HFFc6 (cell line): ENCODE measurements at places on chromosomes 2 and 18.

GRCh38 chr2:25304826-25305596 is 36.7 kb downstream of the DNMT3A start:
- DNase-seq: no peak

DNA sequence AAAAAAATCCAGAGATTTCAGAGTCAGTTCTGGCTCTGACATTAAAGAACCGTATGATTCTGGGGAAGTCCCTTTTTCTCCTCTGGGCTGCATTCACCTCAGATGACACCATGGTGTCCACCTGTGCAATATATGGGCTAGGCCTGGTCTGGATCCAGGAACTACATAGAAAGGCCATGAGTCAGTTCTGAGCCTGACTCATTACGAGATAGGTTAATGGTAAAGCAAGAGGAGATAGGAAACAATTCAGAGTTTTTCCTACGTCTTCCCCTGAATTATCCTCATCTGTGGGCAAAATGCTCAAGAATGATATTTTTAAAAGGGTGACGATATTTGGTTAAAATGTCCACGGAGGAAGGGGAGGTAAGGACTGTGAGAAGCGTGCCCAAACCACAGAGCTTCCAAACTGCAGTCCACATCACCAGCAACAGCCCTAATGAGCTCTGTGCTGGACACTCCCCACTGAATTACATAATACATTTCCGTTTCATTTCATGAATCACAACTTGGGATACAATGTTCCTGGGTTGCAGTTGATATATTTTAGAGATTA is 180.1 kb upstream of the OSR1 start:
- DNase-seq: peak; percentile 90

GRCh38 chr18:62017618-62018017 is 124.8 kb upstream of the RNF152 start:
- no peak for DNase-seq

DNA sequence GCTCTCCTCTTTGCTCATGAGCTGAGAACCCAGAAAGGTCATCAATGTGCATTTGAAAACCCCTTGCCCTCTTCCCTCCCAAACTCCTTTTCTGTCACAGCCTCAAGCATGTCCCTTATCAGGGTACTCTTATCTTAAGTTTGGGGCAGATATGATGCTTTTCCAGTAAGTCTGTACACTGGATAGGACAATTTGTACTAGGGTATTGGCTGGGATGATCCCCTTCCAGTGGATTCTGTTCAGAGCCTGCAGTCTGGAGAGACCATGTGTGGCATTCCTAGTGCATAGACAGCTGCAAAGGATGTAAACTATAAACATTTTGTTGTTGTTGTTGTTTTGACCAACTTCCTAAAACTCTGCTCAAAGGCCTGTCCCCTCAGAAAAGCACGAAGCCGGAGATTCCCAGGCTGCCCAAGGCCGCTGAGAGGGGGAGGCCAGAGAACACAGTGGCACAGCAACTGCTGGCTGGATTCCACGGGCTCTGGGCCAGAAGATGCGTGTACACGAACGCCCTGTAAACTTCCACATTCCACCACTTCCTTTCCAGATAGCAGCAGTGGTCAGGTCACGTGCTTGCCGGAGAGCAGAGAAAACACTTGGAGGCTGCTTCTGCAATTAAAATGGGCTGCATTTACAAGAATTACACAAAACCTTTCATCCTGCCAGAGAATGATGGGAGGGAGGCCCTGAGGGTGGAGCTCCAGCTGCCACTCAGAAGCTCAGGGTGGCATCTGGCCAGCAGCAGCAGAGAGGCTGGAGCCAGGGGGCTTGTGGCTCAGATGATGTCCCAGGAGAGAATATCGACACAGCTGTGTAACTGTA is 42.1 kb downstream of the BMP10 start:
- peak; percentile 94 for DNase-seq

DNA sequence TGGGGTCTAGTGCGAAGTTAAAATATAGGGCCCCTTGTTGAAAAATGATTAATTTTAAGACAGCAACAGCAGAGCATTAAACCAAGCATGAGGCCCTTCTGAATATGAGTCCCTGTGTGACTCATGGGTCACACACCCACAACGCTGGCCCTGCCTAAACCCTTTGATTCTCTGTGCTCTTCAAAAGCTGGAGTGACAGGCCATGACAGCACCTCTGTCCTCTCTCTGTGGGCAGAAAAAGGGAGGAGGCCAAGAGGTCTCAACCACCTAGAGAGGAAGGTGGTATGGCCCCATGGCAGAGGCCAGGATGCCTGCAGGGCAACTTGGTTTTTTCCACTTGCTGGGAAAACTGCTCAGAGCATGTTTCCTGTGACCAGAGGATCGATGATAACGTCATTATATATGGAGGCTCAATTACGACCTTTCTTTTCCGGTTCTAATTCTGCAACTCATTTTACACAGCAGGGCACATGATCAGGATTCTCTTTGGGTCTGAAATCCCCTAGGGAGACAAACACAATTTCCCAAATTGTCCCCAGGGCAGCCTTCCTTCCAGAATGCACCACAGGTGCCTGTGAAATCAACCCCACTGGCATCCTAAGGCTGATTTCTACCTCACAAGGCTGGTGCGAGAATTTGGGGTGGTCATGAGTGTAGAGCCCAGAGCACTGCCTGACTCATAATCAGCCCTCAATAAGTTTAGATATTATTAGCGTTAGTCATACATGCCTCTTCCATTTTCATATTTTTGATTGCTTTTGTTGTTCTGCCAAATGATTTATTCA is 102.0 kb upstream of the PPP1CB start:
- peak; percentile 17 for DNase-seq

DNA sequence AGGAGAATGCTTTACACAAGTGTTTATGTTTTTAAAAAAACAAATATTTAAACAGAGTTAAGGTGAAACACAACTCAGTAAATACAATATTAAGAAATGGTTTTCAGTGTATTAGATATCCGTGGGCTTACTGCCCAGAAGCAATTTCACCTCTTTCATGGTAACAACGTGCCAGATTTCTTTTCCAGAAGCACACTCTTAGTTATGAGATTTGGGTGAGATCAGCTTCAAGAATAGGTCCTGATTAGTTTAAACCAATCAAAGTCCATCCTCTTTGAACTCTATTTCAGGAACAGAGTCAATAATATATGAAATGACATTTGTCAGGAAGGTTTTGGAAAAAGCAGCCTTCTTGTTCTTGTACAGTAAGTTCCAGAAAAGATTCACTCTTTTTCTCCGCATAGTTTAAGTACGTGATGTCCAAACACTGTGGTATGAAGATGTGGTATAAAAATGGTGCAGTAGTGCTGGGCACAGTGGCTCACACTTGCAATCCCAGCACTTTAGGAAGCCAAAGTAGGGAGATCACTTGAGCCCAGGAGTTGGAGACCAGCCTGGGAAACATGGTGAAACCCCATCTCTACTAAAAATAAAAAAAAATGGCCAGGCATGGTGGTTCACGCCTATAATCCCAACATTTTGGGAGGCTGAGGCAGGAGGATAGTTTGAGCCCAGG is 14.7 kb downstream of the USP34 start:
- no peak for DNase-seq

DNA sequence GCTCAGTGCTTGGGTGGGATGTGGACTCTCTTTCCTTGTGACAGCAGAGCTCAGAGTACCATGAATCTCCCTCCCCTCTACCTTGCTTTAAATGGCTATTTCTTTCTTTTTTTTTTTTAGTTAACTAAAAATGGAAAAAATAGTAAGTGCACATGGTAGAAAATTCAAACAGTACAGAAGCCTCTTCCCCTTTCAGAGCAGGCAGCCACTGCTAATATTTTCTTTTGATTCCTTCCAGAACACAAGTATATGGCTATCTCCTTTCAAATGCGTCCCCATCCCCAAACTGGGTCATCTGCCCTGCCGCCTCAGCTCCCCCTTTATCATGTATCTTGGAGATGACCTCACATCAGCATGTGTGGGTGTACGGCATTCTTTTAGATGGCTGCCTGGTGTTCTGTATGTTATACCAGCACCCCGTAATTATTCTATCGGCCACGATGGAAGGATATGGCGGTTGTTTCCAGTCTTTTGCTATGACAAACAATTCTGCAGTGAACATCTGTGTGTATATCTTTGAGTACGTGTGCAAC is 70.5 kb upstream of the DLX2 start:
- DNase-seq: no peak

- DNase-seq: no peak
Measured at GRCh38 chr2:127810156-127810618, 784 bp downstream of the WDR33 start.

GRCh38 chr2:104215269-104216161 is 638.4 kb upstream of the POU3F3 start:
- no peak for DNase-seq

DNA sequence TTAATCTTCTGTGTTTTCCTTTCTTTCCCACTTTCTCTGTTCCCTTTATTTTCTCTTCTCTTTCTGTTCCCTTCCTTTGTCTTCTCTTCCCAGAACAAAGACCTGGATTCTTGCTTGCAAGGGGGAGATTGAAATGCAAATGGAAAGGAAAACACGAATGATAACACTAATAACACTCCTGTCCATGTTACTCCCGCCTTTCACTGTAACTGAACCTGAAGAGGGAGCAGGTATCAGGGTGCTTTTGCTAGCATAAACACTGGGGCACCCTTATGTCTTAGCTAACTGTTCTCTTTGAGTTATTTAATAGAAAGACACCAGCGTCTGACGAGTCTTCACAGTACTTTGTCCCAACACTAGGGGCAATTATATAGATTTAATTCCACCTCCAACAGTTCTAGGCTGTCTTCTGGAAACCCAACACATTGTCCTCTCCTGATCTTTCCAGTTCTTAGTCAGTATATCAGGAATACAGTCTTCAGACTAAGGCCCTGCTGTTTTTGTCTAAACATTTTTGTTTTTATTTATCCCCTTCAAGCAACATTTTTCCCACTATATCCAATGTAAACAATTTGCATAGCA is 99.2 kb downstream of the PTPRM start:
- DNase-seq: no peak

- peak; percentile 17 for DNase-seq
Measured at GRCh38 chr2:171703574-171704347, 16.5 kb downstream of the DYNC1I2 start.

DNA sequence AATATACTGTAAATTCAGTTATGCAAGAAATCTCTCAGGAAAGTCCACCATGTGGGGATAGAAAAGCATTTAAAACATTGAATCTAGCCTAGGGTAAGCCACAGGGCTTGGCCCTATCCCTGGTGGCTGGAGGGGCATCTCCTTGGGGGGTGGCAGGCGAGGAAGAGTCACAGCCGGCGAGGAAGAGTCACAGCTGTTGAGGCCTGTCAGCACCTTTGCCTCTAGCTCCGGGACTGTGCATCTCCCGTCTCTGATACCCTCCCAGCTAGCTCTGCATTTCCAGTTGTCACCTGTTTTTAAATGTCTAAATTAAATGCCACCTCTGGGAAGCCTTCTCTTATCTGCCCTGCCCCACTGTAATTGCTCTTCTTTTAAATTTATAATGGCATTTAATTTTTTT is 276.7 kb downstream of the ZNF407 start:
- no peak for DNase-seq

GRCh38 chr2:95231723-95232122 is 24.4 kb downstream of the ZNF892 start:
- peak; percentile 49 for DNase-seq

GRCh38 chr2:25219621-25220020 is 51.2 kb upstream of the POMC start:
- DNase-seq: no peak

DNA sequence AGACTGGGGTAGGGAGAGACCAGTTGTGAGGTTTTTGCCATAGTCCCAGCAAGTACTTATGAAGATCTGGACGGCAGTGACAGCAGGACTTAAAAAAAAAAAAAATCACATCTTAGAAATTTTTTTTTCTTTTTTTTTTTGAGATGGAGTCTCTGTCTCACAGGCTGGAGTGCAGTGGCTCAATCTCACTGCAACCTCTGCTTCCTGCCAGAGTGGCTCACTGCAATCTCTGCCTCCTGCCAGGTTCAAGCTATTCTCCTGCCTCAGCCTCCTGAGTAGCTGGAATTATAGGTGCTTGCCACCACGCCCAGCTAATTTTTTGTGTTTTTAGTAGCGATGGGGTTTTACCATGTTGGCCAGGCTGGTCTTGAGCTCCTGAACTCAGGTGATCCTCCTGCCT is 22.4 kb upstream of the STAT4 start:
- DNase-seq: no peak

GRCh38 chr2:189599245-189599644 is 18.7 kb upstream of the SLC40A1 start:
- DNase-seq: no peak

- no peak for DNase-seq
Measured at GRCh38 chr2:18664421-18664820, 75.1 kb upstream of the NT5C1B start.

GRCh38 chr2:130834931-130835765 is 1.6 kb upstream of the ARHGEF4 start:
- no peak for DNase-seq

DNA sequence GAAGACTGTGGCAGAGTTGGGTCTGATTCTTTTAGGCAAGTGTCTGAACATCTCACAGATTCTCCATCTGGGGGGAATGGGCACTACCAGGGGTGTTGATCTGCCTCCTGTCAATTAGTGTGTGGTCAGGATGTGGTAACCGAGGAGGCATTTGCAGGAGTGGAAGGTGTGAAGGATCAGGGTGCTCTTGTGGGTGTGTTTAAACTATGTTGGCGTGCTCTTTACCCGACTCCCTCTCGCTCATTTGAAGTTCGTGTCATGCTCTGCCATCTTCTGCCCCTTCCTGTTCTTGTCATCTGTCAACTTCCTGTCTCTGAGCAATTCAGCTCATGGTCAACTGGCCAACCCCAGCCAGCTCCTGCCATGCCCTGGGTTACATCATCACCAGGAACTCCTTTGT is 107.9 kb downstream of the RTN4 start:
- no peak for DNase-seq

- no peak for DNase-seq
Measured at GRCh38 chr2:6878549-6878948, 972 bp downstream of the RSAD2 start.

- DNase-seq: peak; percentile 87
Measured at GRCh38 chr18:56402872-56403516, 235.4 kb downstream of the TXNL1 start.

DNA sequence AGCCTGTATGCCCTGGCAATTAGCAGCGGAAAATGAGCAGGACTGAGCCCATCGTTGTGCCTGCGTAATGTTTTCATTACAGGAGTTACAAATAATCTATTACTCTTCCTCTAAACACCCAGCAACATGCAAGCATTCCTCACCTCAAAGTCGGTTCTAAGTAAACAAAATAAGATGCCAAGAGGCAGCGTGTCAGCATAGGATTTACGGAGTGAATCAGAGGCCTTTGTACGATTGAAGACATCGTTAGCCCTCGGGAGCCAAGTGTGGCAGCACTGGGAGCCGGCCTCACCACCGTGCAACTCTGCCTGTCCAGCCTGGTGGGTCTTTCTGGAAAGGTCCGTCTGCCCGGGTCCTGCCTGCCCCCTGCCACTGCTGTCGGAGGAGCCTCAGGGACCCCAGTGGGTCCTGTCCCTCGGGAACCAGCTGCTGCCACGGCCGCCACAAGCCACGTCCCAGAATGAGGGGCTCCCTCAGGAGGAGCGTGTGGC is 80.1 kb upstream of the CTDP1 start:
- DNase-seq: peak; percentile 23

GRCh38 chr2:240832921-240833494 is 13.0 kb upstream of the KIF1A start:
- no peak for DNase-seq

GRCh38 chr2:120531365-120531764 is 185.4 kb downstream of the INHBB start:
- DNase-seq: no peak
